Stimulated activated CD4-positive, alpha-beta T cell treated with anti-CD3 and anti-CD28 coated beads, Interleukin-1b, Interleukin-23, amount 100 ng/mL, for 1 hour (primary cell): ENCODE measurements at places on chromosomes 7 and 10.

DNA sequence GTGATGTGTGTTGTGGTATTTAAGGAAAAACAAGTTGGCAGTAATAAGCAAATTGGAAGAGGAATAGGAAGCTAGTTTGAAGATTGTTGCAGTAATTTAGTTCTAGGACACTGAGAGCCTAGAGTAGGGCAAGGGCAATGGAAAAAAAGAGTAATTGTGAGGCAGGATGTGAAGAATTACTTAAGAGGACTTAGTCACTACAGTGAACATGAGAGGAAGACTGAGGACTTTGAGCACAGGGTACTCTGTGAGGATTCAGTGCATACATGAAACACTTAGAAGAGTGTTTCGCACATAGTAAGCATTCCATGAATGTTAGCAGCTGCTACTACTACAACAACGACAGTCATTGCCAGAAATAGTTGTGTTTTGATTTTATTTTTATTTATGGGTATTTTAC is 30.9 kb upstream of the DKK1 start:
- DNase-seq: no peak

DNA sequence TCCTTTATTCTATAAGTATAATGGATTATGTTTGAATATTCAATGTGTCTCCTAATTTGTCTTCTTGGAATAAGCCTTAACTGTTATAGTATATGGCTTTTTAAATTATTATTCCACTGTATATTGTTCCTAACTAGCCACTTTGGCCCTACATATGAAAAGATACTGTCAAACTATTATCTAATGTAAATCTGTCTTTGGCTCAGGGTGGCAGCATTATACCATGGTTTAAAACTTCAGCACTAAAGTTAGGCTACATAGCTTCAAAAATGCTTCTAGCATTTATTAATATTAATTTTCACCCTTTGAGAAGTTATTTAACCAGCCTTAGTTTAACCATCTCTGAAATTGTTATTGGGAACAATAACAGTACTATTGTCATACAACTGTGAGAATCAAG is 543.1 kb upstream of the MBL2 start:
- no peak for DNase-seq

DNA sequence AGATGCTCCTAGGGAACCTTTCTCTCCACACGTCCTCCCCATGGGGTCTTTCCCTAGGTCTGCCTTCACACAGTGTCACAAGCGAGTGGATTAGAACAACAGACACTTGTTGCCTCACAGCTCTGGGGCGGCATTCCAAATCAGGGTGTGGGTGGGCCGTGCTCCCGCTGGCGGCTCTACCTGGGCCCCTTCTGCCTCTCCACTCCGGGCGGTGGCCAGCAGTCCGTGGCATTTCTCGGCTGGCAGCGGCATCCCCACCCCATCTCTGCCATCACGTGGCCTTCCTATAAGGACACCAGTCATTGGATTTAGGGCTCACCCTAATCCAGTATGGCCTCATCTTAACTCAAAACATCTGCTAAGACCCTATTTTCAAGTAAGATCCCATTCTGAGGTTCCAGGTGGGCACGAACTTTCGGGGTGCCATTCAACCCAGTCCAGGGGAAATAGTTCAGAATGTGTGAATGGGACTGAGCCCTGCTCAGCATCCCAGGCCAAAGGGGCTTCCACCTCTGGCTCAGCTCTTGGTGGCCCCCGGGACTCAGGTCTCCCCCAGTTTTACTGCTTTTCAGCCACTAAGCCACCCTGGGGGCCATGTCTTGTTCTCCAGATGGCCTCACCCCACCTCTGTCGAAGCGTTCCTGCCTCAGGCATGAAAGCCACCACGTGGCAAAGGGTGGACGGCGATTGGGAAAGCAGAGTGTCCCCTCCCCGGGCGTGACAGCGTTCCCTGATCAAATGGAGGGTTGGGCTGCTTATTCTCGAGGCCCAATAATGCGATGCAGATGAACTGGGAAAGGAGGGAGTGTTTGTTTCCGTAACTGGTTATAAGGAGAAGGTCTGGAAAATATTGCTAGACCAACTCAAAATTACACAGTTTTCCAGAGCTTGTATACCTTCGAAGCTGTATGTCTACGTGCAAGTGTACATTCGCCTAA is 350.0 kb downstream of the GLRX3 start:
- no peak for DNase-seq

DNA sequence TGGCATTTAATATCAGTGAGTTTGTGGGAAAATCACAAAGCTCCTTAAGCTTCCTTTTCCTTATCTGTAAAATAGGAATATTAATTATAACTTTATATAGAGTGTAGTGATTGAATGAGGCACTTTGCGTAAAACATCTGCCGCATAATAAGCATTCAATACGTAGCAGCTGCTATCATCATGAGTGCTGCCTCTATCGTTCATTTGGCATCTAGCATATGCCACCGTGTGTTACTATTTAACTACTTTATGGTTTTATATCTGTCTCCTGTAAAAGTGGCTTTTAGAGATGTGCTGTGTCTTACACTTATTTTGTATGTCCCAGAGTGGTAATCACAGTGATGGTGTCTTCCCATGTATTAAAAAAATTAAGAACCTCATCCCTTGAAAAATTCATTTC is 729.6 kb downstream of the SORCS3 start:
- DNase-seq: no peak

DNA sequence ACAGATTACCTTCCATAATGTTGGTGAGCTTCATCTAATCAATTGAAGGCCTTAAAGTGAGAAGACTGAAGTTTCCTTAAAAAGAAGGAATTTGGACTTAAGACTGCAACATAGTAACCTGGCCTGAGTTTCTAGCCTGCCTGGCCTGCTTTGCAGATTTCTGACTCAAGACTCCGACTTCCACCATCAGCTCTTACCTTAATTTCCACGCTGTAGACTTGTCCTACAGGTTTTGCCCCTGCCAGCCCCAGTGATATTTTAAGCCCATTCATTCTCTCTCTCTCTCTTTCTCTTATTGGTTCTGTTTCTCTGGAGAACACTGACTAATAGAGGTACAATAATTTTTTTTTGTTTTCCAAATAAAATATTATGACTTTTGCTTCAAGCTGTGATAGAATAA is 862.3 kb upstream of the GHITM start:
- no peak for DNase-seq

DNA sequence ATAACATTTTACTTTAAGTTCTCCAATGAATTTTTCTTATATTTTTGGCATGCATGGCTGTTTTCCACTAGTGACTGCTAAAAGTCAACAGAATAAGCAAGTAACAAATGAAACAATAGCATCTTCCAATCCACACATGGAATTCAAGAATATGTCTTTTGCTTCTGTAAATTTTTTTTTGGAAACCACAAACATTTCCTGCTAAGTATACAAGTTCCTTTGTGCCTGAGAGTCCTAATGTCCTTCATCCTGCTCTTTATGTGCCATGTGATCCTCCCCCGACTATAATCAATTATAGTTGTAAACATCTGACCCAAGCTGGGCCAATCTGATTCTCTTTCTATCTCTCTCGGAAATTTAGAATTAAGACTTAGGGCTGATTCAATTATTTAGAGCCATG is 61.2 kb downstream of the PPP1R3C start:
- DNase-seq: no peak

DNA sequence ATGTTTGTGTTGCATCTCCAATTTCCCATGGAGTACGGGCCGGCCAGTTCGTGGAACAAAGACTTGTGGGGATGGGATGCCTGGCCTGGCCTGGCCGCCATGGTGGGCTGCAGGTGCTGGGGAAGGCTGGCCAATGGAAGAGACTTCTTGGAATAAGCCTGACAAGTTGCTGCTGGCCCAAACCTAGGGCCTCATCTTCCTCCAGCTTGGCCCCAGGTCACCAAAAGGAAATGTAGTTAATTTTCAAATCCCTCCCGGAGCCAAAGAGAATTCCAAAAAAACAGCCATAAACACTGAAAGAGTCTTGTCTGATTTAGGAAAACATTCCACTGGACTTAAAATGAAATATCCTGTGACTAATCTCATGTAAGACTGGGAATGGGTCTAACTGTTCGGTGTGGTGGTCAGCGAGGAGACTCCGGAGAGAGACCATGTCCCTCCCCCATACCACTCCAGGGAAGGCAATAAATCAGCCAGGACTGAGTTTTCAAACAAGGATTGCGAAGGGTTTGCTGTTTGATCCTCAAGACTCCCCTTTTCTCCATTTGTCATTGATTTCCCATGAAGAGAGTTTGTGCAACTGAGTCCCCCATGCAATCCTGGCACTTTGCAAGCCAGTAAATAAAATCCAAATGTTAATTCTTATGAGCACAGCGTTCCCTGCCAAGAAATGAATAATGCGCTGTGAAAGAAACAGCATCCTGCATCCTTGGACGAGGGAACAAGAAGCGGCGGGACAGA is 128.7 kb upstream of the HABP2 start:
- no peak for DNase-seq

DNA sequence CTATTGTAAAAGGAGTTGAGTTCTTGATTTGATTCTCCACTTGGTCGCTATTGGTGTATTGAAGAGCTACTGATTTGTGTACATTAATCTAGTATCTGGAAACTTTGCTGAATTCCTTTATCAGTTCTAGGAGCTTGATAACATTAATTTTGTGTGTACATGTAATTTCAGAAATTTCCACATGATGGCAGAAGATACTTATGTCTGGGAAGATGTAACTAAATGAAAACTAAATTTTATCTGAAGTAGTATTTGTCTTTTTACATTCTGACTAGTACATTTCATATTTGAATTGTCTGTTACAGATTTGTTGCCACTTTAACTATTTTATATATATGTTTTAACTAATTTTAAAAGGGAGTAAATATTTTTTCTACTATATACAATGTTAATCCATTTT is 27.6 kb downstream of the SDHAF3 start:
- DNase-seq: no peak

DNA sequence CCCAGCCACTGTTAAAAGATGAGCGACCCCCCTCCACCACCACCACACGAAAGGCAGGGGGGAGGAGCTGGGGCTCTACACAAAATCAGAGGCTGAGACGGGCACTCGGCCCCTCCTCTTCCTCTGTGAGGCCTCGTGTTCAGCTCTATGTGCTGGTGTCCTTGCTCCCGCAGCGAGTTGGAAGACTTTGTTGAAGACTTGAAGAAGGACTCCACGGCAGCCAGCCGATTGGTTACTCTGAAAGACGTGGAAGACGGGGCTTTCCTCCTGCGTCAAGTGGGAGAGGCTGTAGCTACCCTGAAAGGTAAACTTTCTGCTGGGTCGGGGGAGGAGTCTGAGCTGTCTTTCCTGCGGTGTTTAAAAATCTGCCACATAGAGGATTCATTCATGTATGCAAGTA is 203.7 kb downstream of the ARHGAP21 start:
- DNase-seq: no peak

DNA sequence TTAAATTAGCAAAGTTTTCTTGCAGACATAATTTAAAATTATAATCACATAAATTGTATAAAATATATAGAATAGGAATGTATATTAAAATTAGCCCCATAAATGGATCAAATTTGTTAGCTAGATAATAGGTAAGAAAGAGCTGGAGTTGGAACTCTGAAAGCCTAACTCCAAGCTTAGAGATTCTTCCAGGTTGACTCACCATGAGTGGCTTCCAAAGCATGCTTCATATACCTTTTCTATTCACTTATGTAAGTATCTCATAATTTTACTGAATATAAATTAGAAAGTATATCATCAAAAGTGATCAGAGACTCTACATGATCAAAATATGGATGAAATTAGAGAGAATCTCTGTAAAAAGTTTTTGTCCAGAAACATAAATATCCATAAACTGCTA is 320.7 kb upstream of the MAGI2 start:
- DNase-seq: no peak

DNA sequence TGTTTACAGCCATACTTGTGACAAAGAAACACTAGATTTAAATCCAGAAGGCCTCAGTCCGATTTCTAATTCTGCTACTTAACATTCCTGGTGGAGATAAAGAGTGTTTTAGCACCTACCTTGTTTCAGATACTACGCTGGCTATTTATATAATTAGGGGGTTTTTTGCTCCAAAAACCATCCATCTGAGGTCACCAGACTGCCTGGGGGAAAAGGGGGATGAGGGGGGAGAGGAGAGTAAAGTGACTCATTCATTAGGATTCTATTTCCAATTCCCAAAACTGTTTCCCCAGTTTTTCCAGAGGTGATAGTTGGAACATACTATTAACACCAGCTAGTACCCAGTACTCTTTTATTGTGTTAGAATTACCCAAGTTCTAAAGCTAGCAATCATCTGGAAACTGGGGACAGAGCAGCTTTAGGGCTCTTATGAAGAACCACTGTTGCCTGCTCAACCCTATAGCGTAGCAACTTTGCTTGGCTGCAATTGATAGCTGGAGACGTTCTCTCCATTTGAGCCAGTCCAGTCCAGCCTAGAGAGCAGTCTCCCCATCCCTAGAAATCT is 6.6 kb downstream of the GCC1 start:
- no peak for DNase-seq

DNA sequence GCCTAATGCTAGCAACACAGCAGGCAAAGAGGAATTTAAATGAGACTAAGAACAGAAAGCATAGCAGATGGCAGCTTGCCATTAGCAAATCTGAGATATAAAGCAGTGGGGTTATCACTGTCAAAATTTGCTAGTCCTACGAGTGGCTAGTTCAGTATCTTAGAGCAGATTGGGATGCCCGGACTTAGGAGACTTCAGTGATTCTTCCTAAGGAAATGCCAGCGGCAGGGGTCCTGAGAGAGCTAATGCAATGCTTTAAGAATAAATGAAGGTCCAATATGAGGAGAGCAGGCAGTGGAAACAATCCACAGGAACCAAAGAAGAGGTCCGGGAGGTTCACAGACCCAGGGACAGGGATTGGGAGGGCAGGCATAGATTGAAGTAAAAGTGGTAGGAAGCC is 169.3 kb upstream of the NPSR1 start:
- DNase-seq: no peak

- no peak for DNase-seq
These were observed 320.6 kb downstream of the GATA3 start for GRCh38 chr10:8375137-8375536.

DNA sequence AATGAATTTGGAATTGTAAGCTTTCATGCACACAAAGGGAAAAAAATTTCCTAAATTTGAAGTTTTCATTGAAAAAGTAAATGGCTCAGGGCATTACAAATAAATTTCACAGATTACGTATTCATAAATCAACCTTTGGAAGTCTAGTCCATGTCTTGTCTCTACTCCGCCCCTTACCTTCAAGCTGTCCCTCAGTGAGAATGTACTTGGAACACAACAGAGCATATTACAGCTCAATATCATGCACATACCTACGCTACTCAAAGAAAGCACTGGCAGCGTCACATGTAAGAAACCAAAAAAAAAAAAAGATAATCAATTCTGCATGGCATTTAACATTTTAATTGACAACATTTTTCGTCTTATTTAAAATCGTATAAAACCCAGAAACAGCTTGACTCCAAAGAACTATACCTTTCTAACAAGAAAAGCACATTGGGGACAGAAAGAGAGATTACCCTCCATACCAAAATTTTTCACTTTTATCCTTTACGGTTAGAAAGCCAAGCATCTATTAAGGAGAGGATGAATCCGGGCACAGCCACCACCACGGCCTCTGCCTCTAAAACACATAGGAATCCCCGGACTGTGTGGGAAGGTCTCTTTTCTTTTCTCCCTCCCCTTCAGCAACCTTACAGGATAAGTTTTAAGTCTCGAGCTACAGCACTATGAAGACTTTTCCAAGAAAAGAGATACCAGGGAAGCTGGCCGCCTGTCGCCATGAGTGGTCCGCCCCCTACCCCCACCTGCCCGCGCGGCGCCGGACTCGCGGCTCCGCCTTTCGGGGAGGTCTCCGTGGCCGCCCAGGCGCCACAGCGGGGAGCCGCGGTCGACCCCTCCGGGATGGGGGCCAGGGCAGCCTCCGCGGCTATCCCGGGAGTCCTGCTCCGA is 1.1 kb downstream of the JMJD1C start:
- DNase-seq: no peak

GRCh38 chr7:55420530-55420929 is 55.4 kb downstream of the LANCL2 start:
- no peak for DNase-seq
